ENCODE measurements at places on chromosomes 6 and 20. TPM values are rescaled to one million over a fixed set of nuclear protein-coding genes. Genes with fewer than 3 reads are reported as not detected.

Gene PRND
- total RNA-seq: 27.4 TPM

DNA sequence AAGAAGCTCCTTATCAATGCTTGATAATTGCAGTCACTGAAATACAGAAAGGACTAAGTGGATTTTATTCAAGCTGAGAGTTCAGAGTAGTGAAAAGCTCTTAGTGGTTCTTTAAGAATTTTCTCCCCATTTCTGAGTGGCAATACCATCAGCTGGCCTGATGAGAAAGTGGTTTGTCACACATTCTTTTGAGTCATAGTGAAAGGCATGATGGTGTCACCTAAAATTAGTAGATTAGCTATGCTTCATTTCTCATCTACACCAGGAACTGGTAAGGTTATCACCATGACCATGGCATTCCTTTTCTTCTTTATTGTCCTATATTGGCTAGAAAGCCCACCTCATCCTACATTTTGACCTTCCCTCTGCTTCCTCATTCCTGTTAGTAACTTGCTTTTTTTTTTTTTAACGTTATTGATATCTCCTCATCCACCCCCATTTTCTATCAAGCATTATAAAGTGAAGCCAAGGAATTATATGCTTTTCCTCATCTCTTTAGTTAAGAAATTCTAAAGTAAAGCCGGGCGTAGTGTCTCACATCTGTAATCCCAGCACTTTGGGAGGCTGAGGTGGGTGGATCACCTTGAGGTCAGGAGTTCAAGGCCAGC, 67.4 kb upstream of the LOC128125822 start:
- DNase-seq: no peak

Gene TAF11
- total RNA-seq: 22.2 TPM

Gene SCUBE3
- 2.4 TPM for total RNA-seq

- DNase-seq: no peak
These were observed 6.8 kb upstream of the SNHG17 start for GRCh38 chr20:38441916-38442315.

DNA sequence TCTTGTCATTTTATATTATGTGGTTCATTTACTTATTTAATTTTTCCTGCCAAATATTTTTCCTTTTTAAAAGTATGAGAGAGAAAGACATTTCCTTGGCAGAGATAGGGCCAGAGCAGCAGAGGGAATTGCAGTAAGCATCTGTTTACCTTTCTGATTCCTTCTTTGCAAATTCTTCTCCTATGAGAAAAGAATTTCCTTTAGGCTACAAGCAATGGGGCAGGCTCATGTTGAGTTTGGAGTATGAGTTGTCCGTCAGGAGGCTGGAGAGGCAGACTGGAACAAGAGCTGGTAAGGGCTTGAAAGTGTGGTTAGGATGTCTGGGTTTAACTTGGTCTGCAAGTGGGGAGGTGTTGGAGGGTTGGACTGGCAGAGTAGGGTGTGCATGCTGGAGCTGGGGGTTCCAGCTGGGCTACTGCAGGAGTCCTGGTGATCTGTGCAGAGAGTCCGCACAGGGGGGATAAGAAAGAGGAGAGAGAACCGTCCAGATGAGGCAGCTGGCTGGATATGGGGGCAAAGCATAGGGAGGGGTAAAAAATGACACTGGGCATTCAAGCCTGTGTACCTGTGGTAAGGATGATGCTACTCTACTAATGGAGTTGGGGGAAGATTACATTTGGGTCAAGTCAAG, 19.7 kb downstream of the TIAM2 start:
- DNase-seq: no peak

DNA sequence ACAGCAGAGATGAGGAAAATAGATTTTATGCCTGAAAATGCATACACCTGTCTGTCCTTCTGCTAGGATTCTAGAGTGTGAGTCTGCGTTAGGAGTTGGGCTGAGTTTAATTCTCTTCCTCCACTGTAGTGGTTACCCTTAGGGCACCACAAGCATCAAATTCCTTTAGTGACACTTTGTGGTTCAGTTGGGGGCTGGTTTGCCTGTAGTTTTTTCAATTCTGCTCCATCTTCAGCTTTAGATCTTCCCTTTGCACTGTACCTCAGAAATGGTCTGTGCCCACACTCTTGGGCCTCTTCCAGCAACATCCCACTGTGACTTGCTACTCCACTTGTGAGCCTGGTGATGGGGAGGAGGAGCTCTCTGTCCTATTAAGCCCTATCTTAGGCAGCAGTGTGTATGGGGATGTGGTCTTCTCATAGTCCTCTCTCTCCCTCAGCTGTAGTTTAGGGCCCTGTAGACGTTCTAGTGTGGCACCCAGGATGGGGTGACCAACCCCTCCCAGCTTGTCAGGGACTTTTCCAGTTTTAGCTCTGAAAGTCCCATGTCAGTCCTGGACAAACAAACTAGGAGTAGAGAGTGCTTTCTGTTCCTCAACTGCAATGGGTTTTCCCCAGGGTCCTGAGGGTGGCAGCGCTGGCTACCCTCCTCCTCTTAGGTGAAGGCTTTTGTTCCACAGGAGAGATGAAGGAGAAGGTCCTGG, 19.7 kb upstream of the OGFRL1 start:
- DNase-seq: no peak

Gene DSP
- total RNA-seq: 467 TPM

DNA sequence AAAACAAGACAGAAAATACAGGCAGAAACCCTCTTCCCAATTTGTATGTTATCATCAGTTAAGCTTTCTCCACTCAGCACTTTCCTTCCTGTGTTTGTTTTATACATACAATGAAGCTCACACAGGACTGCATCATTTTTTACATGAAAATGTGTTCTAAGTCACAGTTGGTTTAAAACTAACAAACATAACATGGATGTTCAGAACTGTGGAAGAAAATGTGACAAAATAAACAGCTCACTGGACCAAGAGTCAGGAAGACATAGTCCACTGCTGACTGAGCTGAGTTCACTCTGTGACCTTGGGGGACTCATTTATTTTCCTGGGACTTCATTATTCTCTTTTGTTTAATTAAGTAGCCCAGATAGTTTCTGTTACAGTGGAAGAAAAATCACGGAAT, 331.5 kb downstream of the SYNE1 start:
- DNase-seq: no peak

GRCh38 chr6:144197919-144198318, 47.6 kb downstream of the STX11 start:
- no peak for DNase-seq

Gene PSORS1C2
- 2.9 TPM for total RNA-seq

Gene TCP11
- total RNA-seq: 0.30 TPM

DNA sequence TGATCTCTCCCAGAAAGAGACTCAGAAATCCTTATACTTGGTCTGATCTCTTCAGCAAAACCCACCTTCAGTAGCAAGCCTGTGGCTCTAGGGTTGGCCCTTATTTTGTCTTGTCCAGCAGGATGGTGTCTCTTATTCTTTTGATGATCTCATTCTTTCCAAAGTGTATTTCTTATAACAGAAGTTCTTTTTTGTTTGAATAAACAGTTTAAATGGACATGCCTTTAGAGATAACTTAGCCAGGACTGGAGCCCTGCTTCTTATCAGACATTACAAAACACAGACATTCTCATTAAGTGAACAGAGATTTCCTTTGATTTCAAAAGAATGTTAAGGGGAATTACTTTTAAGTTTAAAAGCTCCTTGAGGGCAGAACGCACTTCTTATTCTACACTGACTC, 31.7 kb downstream of the KCNS1 start:
- no peak for DNase-seq

Measured in skin of body (tissue), 3 donors.